NCI-H1105 (cell line): ENCODE measurements at places on chromosomes 16 and 17.
A peak's percentile ranks its signal among the peaks of the same experiment; 100 is the strongest.

- no peak for DNase-seq
These were observed 90.5 kb upstream of the ZNF469 start for GRCh38 chr16:88292007-88292970.

GRCh38 chr17:41992576-41992975 is 24.7 kb downstream of the DNAJC7 start:
- no peak for DNase-seq

DNA sequence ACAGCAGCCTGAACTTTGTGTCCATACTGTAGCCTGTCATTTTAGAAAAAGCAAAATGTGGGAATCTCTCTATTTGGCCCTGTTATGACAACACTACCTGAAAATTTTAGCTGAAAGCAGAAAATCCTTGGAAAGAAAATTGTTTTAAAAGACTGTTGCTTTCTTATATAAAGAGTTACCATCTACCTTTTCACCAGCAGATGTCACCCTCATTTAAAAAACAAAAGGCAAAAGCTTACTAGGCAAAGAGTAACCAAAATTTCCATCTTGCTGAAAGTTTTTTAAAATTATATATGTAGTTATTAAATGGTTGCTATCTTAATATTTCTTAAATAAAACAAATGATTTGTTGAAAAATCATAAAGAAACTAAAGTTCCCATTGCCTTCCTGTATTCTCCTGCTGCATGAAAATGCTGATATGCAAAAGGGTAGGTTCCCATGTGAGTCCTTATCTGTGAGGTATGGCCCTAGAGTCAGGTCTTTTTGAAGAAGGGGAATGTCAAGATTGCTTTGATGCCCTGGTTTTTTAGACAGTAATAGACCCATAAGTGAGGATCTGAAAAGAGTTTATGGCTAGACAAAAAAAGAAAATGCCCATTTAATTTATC is 61.0 kb downstream of the TNRC6C start:
- DNase-seq: peak; percentile 13

GRCh38 chr16:3690980-3691720 is 26.2 kb downstream of the TRAP1 start:
- DNase-seq: no peak

GRCh38 chr17:3695129-3695722 is 729 bp downstream of the P2RX5 start:
- DNase-seq: no peak

GRCh38 chr16:27722892-27723450 is 173.0 kb downstream of the KATNIP start:
- DNase-seq: no peak

DNA sequence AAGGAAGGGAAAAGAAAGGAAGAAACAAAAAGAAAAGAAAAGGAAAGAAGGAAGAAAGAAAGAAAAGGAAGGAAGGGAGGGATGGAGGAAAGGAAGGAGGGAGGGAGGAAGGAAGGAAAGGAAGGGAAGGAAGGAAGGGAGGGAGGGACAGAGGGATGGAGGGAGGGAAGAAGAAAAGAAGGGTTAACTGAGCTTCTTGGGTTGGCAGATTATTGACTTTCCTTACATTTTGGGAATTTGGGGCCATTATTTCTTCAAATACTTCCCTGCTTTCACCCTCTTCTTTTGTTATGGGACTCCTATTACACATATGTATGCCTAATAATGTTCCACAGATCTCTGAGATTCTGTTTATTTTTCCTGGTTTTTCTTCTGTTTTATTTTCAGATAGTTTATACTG is 285.6 kb downstream of the KCNJ2 start:
- DNase-seq: no peak

DNA sequence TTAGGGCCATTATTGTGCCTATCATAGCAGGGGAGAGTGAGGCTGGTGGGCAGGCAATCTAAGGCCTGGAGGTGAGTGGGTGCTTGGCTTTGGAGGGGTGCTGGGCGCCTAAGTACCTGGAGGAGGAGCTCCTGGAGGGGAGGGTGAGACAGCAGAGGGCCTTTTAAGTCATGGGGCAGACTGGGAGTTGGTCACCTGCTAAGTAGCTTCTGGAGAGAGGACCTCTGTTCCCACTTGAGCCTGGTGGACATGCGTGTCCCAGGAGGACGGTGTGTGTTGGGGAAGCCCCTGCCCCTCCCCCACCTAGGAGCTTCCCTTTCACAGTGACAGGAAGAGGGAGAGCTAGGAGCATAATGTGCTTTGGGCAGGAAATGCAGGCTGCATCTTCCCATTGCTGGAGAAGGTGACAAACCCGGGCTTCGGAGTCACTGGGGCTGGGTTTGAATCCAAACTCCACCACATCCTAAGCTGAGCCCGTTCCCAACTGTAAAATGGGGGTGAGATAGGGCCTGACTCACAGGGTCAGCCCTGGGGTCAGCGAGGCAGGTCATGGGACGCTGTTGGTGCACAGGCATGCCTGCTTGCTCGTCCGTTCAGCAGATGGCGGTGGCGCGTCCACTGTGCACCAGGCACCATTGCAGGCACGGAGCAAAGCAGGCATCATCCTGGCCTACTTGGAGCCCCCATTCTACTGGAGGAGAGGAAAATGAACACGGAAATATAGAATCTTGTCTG is 37.9 kb downstream of the CMIP start:
- no peak for DNase-seq

GRCh38 chr17:77316191-77316641 is 175.4 kb downstream of the SEC14L1 start:
- no peak for DNase-seq

GRCh38 chr17:75487351-75488070 is 27.8 kb downstream of the CASKIN2 start:
- no peak for DNase-seq

DNA sequence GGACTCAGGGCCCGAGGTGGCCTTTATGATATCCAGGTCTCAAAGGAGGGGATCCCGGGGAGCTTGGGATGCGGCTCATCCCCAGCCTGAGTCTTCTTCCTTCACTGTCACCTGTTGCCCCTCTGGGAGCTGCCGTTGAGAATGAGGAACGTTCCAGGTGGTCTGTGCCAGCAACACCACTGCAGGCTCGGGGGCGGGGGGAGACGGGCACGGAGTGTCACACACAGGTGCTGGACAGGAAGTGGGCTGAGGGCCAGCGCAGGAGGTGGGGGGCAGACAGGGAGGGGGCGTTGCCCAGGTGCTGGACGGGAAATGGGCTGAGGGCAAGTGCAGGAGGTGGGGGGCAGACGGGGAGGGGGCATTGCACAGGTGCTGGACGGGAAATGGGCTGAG is 28.2 kb downstream of the METRNL start:
- DNase-seq: no peak

DNA sequence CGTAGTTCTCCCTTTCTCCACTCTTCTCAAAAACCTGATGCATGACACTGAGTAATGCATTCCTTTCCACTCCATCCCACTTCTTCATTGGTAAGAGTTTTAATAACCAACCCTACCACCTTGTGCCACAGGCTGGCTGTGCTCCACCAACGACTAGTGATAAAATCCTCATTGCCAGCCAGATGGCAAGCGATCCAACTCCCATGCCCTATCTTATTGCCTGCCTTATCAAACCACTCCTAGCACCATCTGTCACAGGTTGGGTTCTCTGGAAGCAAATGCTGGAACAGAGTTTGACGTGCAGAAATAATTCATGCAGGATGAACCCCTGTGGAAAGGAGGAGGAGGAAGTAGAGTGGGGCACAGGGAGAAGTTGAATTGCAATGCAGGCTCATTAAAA is 99.5 kb downstream of the CHD9NB start:
- no peak for DNase-seq

- no peak for DNase-seq
These were observed 139.8 kb downstream of the KATNIP start for GRCh38 chr16:27689711-27690110.

- no peak for DNase-seq
These were observed 29.5 kb downstream of the TNFRSF13B start for GRCh38 chr17:16942141-16943031.
